Activated CD8-positive, alpha-beta memory T cell treated with anti-CD3 and anti-CD28 coated beads for 4 hours (primary cell): ENCODE measurements at places on chromosomes 7 and 10.
A peak's percentile ranks its signal among the peaks of the same experiment; 100 is the strongest.

DNA sequence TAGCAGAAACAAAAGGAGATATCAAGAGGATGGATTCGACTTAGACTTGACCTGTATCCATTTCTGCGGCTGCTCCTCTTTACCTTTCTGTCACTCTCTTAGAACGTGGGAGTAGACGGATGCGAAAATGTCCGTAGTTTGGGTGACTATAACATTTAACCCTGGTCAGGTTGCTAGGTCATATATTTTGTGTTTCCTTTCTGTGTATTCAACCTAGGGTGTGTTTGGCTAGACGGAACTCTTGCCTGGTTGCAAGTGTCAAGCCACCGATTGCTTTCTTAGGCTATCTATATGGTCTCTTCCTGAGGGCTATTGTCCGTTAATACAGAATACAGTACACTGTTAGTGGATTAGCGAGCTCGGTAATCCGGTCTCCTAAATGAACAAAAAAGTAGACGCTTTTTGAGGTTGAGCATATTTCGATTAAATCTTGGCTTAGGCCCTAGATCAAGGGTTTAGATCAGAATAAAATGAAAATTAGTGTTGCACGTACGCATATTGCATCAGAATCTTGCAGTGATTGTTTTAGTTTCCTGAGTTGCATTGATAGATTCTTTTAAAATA lies 1.2 kb downstream of the PTEN start:
- DNase-seq = no peak

GRCh38 chr7:157013602-157014549 lies 3.4 kb upstream of the MNX1 start:
- DNase-seq = no peak

DNA sequence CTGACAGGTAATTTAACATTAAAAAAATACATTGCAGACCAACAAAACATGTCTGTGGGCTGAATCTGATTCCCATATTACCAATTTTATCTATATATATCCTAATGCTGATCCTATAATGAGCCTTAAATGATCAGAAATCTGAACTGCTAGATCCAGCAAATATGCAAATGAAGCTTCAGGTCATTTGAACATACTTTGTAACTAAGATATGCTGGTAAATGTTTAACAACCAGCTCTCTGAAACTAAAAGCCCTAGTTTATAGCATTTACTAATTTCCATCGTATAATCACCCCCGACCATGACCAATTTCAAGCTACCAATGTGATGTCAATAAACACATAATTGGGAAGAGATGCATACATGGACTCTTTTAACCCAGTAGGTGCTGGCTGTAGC lies 42.1 kb downstream of the PANK1 start:
- no peak for DNase-seq

GRCh38 chr10:102743078-102743587 lies 615 bp upstream of the WBP1L start:
- no peak for DNase-seq

DNA sequence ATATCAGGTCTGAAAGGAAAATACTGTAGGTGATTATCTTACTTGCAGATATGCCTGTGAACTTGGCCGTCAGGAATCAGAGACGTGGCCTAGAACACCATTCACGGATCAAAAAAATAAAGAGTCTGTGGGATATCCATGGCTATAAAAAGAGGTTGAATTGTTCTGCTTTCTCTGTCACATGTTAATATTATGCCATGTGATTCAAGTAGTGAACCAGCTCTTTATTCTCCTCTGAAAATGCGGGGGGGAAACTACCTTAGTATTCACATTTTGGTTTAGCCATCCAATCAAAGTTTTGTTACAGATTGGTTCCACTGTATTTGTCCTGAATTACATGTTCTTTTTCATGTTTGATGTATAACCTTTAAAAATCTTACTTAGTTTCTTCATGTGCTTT lies 120.5 kb downstream of the CCNY start:
- DNase-seq = no peak

DNA sequence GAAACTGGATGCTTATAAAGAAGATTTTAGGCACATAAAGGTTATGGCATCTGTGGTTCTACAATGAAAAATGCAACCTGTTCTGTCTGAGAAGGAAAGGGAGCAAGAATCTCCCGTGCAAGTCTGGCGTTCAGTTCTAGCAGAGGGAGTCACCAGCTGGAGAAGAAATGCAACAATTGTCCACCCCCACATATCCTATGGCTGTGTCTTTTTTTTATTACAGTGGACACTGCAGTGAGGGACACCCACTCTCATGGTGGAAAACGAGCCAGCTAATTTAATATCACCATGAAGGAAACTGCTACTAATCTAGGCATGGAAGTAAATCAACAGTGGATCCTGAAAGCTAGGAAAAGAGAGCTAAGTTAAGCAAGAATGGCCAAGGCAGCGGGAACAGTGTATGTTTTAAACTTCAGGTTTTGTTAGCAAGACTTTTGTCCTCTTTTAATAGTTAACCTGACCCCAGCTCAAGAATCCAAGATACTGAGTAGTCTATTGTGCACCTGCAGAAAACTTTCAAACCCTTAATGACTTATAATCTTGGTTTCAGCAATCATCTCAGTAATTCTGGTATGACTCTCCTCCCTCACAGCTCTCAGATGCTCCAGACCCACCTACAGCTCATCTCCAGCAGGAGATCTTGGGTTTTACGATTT lies 149.3 kb downstream of the FGFR2 start:
- no peak for DNase-seq

DNA sequence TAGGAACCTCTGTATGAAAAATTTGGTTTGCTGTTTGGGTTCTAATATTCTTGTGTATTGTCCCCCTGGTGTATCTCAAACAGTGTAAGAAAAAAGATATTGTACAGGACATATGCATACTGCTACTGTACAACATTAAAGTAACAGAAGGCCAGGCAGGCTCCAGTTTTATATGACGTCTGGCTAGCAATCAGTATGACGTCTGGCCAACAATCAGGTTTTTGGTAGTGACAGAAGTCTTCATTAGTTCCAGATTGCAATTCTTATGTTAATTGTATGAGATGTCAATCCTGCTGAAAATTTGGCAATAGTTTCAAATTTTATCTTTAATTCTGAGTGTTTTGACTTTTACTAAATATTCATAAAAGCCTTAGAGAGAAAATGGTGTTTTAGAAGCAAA lies 67.9 kb upstream of the KCND2 start:
- no peak for DNase-seq

DNA sequence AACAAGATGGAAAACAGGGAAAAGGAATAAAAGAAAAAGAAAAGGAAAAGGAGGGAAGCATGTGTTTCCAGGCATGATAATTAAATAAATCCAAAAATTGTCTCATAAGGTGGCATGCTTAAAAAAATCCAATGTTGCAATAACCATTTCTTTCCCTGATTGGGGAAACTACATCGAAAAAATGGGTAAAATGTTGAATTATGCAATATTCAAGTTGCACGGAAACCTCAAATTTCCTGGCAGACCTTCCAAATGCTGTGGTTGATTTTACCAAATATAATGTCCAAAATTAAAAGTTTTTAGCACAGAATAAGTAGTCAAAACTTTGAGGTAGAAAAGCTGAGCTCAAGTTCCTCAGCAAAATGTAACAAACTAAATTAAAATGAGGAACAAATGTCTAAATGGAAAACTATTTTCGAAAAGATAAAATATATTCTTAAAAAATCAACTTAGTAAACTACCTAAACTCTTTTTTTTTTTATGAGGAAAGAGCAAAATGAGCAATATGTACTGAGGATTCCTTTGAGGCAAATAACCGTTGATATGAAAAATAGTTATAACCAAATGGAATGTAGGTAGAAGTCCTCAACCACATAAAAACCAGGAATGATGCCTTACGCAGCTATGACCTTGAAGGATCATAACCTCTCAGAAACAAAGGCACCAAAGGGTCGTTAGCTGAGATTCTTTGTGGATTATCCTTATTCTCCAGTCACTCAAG lies 52.6 kb downstream of the MACC1 start:
- DNase-seq = no peak

- DNase-seq = no peak
Observed at GRCh38 chr10:15793664-15794063, 66.6 kb downstream of the MINDY3 start.

- DNase-seq = no peak
Observed at GRCh38 chr10:51386248-51386885, 312.1 kb downstream of the PRKG1 start.

DNA sequence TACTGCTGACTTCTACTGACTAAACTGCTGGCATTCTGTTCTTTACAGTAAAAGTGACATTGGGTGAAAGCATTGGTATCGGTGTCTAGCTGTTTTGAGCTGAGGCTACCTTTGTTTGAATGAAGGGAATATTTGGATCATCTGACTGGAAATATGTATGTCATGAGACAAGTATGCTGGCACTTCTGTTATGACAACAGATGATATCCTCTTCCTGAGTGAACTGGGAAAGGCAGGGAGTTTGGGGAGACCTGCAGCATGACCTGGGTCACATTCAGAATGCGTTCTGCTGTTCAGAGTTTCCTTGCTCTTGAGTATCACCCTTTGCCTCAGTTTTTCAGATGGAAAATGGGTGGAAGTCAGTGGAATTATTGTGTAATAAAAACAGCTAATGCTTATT lies 81.8 kb downstream of the PLCE1 start:
- no peak for DNase-seq

DNA sequence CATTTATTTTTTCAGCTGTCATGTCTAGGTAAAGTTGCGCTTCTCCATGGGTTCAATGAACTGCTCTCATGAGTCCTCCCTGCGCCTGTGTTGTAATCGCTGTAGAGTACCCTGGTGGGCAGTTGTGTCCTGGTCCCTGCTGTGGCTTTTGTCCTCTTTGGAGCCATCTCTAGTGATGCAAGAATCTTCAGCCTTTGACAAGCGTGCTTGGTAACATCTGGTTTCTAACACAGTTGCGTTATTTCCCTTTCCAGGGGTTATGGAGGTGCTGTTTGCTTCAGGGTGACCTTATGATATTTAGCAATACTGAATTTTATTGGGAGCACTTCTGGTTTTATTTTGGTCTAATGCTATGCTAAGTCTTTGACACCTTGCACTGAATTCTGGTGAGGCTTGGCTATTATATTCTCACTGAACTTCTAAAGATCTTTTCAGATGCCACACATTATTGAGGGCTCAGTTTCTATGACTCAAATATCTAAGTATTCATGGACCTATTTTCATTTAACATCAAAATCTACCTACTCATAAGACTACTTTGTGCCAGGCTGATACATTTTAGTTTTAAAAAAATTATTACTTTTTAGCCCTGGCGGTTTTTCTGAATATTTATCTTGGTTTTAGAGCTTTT lies 88.6 kb downstream of the FANK1 start:
- no peak for DNase-seq

GRCh38 chr7:422886-423225 lies 96.8 kb downstream of the PDGFA start:
- DNase-seq = no peak

DNA sequence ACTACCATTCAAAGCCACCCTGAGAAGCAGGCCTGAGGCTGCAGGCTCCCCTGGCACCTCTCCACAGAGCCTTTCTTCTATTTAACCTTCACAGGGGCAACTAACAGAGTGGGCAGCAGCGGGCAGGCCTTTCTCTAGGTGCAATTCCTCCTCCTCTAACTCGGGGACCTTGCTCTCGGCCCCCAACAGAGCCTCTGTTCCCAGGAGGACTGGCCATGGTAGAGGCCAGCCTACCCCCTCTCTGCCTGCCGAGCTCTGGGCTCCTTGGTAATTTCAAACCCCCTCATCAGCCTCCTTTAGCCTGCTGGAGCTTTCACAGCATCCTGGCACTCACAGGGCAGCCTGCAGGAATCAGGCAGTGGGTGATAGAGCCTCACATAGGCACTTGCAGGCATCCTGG lies 920.8 kb upstream of the ZNF722 start:
- no peak for DNase-seq

DNA sequence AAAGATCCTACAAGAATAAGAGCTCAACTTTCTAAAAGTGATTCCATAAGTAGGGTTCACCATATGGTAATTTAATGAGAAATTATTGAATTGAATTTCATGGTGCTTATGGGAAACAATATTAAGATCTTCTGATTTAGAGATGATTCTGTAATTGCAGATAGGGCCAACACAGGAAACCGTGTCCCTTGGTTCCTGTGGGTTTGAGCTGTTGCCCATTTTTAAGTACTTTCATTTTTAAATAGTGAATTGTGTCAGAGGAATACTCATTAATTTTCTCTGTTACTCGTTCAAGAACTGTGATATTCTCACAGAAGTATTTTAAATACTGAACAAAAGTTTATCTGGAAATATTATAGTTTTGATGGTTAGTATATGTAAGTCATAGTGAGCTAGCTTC lies 129.2 kb downstream of the SRI start:
- no peak for DNase-seq

GRCh38 chr10:24360282-24361127 lies 151.6 kb downstream of the KIAA1217 start:
- no peak for DNase-seq

DNA sequence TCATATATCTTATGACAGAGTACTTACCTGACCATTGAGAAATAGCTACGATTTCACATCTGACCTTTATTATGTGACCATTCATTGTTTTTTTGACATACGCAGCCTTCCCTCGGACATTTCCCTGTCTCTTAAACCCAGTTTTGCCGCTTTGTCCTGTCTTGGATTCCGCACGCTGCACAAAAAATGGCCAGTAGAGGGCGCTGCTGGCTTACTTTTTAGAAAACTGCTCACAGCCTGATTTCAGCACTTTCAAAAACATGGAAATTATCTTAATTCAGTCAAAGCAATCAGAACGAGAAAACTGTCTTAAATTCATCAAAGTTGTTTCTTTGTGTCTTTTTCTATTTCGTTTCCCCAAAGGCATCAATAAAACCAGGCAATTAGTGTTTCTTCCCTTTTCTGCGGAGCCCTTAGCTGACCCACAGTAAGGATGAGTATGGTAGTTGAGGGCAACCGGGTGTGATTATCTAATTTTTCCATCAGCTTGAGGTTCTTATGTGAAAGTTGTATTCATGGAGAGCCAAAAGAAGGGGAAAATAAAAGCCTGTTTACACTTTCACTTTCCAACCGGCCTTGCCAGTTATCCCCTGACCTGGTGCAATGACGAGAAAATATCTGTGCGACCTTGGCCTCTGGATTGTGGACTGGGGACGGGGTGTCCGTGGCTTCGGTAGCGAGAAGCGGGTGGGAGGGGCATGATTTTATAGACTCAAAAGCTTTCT lies 144.4 kb downstream of the DYNC1I1 start:
- DNase-seq = peak; percentile 42

DNA sequence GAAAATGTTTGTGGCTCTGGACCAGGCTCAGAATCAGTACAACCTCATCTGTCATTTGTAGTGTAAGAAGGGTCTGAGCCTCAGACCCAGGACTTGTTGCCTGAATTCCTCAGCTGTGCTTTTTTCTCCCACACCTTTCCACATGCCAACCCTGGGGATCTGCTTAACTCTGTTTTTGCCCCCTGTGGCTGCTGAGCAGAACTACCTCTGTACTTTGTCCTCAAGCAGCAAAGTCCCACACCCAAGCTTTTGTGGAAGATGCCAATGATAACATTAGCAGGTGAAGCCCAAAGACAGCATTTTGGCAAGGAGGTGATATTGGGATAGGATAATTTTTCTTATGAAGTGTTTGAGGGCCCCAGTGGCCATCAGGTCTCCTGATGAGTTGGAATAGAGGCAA lies 5.8 kb upstream of the CYP2C18 start:
- no peak for DNase-seq

- DNase-seq = no peak
Observed at GRCh38 chr10:108597657-108598319, 1325.5 kb downstream of the XPNPEP1 start.

GRCh38 chr10:97136756-97137155 lies 49.0 kb downstream of the SLIT1 start:
- DNase-seq = no peak

- DNase-seq = no peak
Observed at GRCh38 chr10:5419466-5420094, 7.2 kb downstream of the NET1 start.
